Stimulated activated CD8-positive, alpha-beta memory T cell treated with anti-CD3 and anti-CD28 coated beads, Interleukin-4, amount 100 ng/mL, for 4 hours (primary cell): ENCODE measurements at places on chromosomes 7 and 10.

- DNase-seq, result no peak
Observed at GRCh38 chr10:35545878-35546590, 59.1 kb upstream of the GJD4 start.

- no peak for DNase-seq
Observed at GRCh38 chr7:149175150-149175549, 20.2 kb upstream of the ZNF282 start.

GRCh38 chr10:98029149-98030092 lies 1.0 kb downstream of the CRTAC1 start:
- no peak for DNase-seq

GRCh38 chr10:70674560-70675495 lies 2.5 kb downstream of the ADAMTS14 start:
- no peak for DNase-seq

DNA sequence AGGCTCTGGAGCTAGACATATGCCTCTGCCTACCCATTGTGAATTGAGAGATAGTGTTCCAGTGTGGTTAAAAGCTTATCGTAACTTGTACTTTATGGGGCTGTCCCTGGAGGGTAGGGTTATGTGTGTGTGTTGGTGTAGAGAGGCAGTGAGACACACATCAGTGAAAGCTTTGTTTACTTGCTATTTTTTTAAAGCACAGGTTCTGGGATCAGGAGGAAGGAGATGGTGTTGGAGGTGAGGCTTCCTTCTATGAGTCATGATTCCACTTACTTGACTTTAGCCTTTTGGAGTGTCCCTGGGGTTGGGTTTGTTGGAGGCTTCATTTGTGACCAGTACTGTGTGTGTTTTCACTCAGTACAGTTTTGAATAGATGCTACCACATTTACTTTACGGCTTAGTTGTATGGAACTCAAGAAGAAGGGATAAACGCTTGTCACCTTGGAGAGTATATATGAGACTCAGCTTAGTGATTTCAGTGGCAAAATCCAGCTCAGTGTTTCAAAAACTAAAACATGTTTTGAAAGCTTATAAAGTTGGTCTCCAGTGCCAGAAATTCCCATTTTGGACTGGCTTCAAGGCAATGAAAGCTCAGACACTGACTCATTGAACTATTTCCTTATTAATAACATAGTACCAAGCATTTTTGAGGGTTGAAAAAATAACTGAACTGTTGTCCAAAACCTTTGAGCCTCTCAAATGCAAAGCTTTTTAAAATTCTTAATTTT lies 106.2 kb downstream of the PLXDC2 start:
- no peak for DNase-seq
